ENCODE measurements at places on chromosomes 5 and 9.

DNA sequence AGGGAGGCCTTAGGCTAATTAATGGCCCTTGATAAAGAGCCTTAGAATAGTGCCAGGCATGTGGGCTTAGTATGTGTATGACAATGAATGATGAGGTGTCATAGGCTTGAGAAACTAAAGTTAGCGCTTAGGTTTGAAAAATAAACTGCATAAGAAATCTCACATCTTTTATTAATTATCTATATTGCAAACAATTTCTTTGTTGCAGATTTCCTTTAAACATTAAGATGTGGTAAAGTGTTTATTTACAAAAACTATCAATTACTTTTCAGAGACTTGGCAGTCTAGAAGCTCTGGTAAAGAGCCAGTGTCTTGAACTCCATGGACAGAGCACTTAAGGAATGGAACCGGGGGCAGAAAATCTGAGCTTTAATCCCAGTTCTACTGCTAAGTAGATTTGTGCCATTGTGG lies 23.1 kb downstream of the MAP1B start:
- no peak for DNase-seq

DNA sequence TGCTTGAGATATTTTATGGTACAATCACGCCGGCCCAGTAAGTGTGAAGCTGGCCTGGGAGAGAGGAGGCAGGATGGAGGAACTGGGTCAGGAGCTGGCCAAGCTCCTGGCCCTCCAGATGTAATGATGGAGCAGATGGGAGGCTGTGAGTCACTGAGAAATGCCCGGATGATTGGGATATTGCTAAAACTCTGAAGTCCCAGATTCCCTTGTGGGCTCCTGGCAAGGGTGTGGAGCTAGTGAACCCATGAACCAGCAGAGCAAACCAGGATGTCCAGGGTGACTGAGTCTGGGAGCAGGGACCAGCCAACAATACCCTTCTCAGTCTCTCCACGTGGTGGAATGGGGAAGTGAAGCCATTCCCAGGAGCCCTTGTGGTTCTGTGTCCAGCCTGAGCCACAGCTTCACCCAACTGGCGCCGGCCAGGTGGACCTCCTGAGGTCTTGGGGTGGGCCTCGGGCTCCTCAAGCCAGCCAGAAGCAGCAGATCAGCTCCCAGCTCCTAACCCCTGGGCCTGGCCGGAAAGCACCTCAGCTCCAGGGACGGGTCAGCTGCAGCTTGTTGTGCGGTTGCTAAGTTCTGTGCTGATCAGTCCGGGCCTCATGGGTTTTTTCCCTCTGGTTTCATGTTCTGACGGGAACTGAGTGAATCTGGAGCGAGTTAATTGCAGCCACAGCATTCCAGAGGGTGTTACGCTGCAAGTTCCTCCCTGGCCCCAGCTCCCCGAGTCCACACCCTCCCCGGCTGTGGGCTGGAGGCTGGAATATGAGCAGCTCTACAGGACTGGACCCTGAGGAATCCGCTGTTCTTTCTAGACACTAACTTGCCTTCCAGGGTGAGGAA lies 37.6 kb downstream of the DUSP1 start:
- no peak for DNase-seq

GRCh38 chr5:88984040-88984439 lies 101.1 kb upstream of the MEF2C start:
- DNase-seq: no peak

GRCh38 chr5:173094012-173094661 lies 38.0 kb downstream of the CREBRF start:
- DNase-seq: no peak

- DNase-seq: no peak
Observed at GRCh38 chr5:178383919-178384815, 151.6 kb upstream of the PHYKPL start.

GRCh38 chr5:95727764-95728191 lies 3.4 kb upstream of the RHOBTB3 start:
- no peak for DNase-seq

GRCh38 chr5:95251185-95251584 lies 33.7 kb downstream of the MCTP1 start:
- DNase-seq: no peak

DNA sequence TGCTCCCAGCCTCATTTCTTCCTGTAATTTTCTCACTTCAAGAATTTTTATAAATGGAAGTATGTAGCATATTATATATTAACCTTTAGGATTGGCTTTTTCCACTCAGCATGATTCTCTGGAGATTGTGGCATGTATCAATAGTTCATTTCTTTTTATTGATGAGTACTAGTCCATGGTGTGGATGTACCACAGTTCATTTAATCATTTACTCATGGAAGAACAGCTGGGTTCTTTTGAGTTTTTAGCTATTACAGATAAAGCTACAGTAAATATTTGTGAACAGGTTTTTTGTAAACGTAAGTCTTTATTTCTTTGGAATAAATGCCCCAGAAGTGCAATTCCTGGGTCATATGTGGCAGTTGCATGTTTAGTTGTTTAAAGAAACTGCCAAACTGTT lies 76.1 kb downstream of the UHRF2 start:
- DNase-seq: no peak

DNA sequence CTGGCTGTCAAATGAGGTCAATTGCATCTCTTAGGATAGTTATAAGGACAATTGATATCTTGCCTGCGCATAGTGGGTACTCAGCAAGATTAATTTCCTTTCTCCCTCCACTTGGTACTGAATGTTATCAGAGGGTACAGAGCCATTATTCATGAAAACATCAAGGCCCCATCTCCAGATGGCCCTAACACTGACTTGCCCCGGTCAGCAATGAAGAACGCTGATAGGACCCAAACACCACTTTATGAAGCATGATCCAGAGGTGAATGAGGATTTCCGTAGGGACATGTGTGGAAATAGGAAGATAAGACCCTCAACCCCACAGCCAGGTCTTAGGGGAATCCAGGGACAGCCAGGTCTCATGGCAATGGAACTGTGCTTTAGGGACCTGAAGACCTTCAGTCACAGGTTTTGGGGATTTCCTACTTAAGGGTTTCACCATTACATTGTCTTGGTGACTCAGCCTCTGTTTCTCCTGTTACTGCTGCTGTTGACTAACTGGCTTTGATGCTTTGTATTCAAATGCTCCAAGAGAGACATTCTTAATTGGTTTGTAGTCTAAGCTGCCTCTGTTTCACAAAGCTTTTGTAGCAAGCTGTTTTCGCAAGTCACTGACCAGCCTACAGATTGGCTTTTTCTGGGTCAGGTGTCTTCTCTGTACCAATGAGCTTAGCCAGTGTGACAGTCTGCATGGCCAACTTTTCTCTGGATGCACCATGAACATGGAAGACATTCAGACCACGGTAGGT lies 35.3 kb upstream of the IQGAP2 start:
- no peak for DNase-seq

Measured in stimulated activated CD4-positive, alpha-beta T cell treated with anti-CD3 and anti-CD28 coated beads, Interleukin-12 subunit alpha, Interleukin-12 subunit beta, amount 100 ng/mL, for 48 hours (primary cell).